ENCODE measurements at places on chromosomes 1 and 21.

DNA sequence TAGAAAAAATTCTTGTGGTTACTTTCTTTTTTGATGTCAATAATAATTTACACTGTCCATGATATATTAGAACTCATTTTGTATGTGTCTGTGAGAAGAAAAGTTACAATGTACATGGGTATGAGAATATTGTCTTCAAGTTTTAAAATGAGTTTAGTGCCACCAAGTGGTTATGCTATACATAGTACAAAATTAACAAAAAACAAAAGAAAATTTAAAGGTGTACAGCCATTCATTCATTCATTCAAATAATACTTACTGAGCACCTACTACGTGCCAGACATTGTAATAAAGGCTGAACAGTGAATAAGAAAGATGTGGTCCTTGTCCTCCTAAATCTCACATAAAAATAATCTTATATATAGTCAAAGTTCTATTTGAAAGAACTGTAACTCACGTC is 27.7 kb downstream of the UCHL5 start:
- DNase-seq: no peak

GRCh38 chr21:29524055-29524454 is 225.3 kb downstream of the BACH1 start:
- no peak for DNase-seq

- no peak for DNase-seq
Observed at GRCh38 chr1:42926879-42927242, 31.8 kb downstream of the SLC2A1 start.

DNA sequence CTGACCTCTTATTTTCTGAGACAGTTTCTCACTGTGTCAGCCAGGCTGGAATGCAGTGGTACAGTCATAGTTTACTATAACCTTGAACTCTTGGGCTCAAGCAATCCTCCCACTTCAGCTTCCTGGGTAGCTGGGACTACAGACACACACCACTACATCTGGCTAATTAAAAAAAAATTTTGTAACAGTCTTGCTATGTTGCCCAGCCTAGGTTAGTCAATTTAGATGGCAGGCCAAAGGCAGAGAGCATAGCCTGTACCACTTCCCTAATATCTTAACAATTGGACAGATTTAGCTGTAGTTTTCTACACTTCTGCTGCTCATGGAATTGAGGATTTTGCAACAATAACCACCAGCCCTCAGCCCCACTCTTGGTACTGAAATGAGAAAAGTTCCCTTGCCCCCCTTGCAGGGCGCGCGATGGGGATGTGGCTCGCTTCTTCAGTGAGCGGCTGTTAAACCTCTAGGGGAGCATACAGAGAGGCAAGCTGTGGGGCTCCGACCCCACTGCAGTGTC is 34.9 kb upstream of the PTGFRN start:
- no peak for DNase-seq

- DNase-seq: no peak
Observed at GRCh38 chr1:27451343-27451742, 38.6 kb downstream of the WASF2 start.

DNA sequence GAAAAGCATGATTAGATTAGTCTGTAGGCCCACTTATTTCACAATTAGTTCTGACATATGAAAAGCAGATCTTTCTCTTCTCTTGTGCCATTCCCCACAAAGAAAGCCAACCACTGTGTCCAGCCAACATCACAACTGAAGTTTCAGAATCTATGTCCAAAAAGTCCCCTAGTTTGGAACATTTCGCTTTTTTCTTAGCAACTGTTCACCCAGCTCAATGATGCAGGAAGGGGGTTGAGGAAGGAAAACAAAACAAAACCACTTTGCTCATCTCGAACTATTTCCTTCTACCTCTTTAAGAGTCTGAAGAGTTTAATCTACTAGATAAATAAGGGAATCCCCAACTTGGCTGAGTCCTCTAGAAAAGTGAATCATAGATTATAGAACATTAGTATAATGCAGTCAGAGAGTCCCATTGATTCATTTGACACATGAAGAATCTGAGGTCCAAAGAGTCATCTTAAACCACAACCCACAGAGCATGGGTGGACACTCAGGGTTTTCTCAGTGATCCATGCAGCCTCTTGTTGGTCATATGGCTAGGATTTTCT is 159.3 kb upstream of the SGIP1 start:
- DNase-seq: no peak

DNA sequence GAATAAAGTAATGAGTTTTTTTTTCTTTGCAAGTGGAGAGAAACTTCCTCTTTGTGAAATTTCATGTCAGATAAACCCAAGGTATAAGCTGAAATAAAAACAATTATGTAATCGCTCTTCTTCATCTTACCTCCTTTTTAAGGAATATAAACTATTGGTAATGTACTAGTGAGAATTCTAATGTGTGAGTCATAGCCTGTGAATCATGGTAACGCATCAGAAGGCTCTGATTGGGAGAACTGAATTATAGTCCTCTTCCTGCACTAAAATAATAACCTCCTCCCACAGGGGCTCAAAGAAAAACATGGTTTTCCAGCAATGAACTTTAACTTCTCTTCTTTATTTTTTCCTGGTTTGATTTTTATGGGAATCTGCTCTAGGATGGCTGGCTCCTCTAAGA is 57.1 kb upstream of the COX20 start:
- peak; percentile 12 for DNase-seq

DNA sequence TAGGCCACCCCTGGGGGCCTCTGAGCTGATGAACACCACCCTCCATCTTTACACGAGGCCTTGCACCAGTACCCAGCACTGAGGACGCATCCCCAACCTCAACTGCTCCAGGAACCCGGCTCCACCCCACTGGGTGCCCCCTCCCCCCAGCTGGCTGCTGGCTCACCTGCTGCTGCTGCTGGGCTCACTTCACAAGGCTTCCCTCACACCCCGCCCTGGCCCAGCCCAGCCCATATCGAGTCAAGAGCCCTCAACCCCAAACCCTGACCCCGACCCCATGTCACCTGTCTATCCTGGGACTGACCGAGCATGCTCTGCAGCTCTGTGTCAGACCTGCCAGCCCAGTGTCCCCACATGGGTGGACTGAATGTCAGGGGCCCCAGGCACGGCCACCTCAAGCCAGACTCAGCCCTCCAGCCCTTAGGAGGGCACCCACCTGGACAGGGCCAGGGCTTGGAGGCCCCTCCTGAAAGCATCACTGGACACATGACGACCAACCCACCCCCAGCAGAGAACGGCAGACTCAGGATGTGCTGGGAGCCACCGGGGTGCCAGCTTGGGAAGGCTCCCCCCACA is 21.4 kb downstream of the WNT9A start:
- DNase-seq: no peak

DNA sequence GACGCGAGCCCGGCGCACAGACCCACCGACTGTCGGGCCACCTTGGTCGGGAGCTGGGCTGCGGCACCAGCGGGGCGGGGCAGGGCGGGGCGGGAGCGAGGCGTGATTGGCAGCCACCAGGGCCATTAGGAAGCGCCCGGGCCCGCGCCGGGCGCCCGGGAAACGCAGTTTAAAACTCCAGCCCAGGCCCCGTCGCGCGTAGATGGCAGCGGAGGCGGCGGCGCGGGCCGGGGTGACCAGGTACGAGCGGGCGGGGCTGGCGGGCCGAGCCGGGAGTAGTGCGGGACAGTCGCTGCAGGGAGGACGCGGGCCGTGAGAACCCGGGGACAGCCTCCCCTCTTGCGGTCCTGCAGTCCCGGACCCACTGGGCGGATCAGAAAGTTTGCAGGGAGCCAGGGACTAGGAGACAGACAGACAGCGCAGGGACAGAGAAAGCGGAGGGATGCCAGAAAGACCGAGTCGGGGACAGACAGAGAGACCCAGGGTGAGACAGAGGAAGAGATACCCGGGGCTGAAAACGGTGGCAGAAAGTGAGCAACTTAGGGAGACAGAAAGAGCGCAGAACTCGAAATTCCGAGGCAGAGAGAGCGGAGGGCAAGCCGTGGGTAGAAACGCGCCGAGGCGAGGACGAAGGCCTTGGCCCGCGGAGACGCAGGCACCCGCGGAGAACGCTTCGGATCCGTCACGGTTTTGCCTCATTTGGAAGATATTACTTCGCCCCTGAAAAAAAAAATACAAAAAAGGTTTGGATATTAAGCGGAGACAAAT is at the start of gene DMBX1:
Gene DMBX1, plus strand, starts transcription at position 199 of the 768 bp plus-strand sequence. CDS start 17,175 bp downstream, outside the sequence.
- DNase-seq: peak; percentile 14

DNA sequence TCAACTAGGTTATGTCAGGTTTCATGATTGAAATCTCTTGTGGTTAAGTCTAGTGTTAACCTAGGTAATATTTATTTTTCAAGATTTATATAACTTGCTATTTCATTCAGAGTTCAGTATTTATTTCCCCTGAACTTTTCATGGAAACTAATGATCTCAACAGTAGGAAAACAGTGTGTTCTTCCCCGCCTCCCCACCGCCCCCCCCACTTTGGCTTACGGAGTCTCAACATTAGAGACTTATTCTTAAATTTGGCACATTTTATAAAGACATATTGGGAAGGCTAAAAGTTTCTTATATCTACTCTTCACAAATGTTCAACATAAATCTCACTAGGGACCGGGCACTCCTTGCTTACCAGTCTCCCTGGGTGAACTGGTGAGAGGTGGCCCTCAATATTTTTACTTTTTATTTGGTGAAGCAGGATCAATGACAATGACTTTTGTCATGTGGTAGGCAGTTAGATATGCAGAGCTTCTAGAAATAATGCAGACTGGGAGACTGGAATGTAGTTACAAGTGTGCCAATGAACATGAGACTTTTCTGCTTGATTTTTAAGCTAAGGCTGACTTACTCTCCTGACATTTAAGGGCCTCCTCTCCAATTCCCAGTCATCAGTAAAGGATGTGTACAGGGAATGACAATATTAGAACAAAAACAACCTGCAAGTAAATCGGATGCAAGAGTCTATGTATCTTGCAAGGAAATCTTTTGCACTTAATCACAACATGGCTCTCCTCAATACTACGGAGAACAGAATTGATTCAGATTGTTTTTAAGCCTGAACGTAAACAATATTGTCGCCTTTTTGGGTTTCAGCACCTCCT is 1.7 kb upstream of the MAN1A2 start:
- no peak for DNase-seq

DNA sequence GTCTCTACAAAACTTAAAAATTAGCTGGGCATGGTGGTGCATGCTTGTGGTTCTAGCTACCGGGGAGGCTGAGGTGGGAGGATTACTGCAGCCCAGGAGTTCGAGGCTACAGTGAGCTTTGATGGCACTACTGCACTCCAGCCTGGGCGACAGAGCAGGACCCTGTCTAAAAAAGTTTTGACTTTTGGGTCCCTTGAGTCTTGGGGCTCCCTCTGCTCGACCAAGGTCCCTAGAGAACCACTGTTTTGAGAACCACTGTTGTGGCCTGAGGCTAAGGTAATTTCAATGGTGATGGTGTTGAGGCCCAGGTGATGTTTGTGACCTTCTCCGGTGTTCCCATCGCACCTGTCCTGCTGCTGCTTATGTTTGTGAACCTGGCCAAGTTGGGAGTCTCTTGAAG is 3.1 kb upstream of the CAMTA1 start:
- DNase-seq: no peak

GRCh38 chr1:203506858-203507626 is 13.1 kb downstream of the OPTC start:
- no peak for DNase-seq

DNA sequence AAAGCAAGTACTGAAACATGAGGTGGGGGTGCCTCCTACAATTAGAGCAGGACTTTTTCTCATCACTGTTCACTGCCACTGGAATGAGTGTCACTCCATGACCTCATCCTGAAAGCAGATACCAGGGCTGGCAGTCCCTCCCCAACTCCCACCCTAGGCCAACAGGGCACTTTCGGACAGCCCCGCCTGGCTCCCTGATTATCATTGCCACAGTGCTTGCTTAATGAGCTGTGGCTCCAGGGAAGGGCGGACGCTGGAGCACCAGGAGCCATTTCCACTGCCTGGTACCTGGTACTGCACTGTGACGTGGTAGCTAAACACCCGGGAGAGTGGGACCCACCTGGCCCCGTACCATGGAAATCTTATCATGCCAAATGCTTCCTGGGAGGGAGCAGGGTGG is 22.3 kb downstream of the SLC9A1 start:
- no peak for DNase-seq

DNA sequence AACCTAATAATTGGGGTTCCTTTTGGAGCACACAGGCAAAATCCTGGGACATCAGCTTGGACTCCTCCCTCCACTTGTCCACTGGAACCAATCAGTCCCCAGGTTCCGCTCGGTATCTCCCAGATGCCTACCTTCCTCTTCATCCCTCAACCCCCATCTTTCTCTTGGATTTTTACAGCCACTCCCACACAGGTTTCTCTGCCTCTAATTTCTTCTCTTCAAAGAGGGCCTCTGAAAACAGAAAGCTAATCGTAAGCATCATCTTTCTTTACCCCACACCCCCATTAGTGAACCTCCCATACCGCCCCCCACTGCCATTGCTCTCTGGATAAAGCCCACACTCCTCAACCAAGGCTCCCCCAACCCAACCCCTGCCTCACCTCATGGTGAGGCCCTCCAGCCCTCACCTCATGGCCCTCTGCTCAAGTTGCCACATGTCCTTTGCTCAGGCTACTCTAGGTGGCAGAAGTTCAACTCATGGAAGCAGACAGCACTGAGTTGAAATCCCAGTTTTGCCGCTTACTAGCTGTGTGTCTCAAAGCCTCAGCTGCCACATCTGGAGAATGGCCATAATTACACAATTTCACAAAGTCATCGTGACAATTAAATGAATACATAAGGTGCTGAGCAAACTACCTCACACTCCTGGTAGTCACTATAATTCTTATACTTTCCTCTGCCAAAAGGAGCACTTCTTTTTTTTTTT is 18.1 kb upstream of the WASF2 start:
- DNase-seq: no peak

DNA sequence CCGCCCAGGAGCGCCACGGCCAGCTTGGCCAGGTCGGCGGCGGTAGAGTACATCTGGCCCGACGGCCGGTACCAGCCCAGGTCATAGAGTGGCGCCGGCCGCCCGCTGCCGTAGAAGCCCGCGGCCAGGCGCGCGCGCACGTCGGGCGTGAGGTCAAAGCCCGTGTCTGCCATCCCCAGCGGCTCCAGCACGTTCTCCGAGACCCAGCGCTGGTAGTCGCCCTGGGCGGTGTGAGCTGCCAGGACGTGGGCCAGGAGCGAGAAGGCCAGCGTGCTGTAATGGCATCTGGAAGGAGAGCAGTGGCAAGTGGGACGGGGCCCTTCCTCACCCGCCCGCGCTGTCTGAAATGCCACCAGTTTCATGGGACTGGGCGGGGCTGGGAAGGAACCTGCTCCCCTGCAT is 18.9 kb downstream of the LACTBL1 start:
- no peak for DNase-seq

DNA sequence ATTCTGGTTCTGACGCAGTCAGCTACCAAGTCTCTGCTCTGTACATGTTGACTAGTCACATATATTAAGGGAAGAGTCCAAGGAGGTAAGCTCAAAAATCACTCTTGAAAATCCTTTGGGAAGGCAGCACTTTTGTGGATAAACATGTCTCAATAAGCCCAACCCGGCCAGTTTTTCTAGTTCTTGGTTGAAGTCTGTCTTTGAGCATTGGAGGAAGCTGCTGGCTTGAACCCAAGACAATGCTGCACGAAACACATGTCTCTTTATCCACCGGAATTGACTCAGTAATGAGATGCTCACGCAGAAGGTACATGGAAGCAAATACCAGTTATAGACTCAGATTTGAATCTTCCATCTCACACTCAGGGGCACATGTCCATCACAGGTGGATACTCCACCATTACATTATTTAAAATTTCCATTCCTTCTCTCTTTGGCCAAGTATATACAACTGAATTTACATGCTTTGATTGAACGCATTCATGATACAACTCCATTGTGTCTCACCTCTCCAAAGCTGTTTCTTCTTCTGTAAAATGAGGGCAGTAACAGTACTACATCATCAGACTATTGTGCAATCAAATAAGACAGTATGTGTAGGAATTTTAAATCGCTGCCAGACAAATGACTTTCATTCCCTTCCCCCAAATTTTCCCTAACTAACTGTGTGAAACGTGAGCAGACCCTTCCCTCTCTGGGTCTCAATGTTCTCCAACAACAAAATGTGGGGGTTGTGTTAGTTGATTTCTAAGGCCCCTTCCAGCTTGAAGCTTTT is 9.6 kb upstream of the GUCA2A start:
- no peak for DNase-seq

Measured in T1000 (cell line).